OCI-M1 (cell line): ENCODE measurements at places on chromosomes 7 and 10.
A peak's percentile ranks its signal among the peaks of the same experiment; 100 is the strongest.

GRCh38 chr7:144775749-144776148 is 60.1 kb downstream of the TPK1 start:
- DNase-seq: no peak

DNA sequence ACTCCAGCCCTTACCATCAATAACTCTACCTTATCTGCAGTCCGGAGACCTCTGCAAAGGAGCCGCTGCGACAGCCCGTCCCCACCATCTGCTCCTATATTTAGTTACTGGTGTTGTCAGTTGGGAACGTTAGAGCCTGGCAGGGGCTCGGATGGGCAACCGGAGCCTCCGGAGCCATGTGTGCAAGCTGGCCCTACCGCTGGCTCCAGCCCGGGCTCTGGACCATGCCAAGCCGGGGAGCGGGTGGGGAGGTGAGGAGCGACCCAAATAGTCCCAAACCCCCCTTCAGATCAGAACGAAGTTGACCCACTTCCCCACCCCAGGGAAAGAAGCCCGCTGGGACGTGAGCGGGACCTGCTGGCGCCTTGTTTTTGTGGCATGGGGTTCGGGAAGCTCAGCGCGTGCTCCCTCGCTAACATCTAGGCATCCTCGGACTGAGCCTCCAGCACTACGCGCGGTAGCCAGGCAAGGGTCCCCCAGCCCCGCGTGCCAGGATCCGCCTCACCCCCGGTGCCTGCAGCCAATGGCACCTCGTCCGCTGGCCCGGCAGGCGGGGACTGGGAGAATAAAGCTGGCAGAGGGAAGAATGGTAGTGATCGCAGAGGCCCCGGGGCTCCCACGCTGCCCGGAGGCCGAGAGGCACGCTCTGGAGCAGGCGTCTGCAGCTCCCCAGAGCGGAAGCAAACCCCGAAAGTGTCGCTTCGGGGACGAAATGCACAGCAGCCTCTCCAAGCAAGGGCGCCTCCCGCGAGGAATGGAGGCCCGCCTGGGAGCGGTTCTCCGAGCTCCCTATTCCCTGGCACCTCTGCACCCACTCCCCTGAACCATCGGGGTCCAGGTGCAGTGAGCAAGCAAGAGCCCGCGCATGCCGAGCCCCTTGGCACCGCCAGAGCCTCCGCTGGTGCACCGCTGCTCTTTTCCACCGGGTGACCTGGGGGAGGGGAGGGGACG is 679 bp downstream of the LRRC20 start:
- DNase-seq: no peak

GRCh38 chr10:62047960-62048383 is 146.5 kb downstream of the ARID5B start:
- peak; percentile 48 for DNase-seq

- DNase-seq: peak; percentile 74
Observed at GRCh38 chr10:33618196-33618595, 283.7 kb upstream of the NRP1 start.

GRCh38 chr7:38141187-38141586 is 36.9 kb upstream of the STARD3NL start:
- no peak for DNase-seq

GRCh38 chr7:36305226-36305625 is 84.4 kb upstream of the ANLN start:
- DNase-seq: no peak

DNA sequence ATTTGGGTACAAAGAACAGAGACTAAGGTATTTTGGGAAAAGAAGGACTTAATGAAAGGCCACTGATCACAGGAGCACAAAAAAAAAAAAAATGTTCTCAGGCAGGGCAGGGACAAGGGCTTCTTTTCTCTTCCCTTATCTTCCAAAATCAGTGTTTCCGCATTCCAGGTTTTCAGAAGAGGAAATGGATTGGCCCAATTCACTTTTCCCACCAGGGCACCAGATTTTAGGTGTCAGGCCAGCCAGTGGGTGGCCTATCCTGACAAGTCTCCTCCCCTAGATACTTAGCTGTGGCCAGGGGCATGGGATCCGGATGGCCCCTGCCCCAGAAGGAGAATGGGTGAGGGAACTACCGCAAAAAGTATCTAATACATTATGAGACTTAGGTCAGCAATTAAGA is 88.9 kb upstream of the WAC start:
- DNase-seq: no peak
